Activated naive CD4-positive, alpha-beta T cell (primary cell): ENCODE measurements at places on chromosomes 12 and 14.

DNA sequence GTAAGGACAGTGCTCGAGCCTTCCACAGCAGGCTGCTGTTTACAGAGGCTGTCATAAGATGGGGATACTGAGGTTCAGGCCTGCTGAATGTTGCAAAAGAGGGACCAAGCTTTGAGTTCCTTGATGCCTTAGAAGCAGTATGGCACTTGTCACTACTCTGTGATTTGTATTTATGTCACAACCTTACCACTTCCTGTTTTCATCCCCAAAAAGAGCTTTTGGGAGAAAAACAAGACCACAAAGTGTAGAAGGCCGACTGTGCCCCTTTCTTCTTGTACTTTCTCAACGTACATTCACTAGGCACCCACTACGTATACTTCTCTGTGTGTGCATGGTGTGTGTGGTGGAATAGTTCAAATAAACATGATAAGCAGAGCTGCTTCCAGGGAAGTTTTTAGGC is 90.1 kb downstream of the DRAM1 start:
- DNase-seq = no peak

- no peak for DNase-seq
Observed at GRCh38 chr14:98230411-98230810, 1041.6 kb downstream of the BCL11B start.

DNA sequence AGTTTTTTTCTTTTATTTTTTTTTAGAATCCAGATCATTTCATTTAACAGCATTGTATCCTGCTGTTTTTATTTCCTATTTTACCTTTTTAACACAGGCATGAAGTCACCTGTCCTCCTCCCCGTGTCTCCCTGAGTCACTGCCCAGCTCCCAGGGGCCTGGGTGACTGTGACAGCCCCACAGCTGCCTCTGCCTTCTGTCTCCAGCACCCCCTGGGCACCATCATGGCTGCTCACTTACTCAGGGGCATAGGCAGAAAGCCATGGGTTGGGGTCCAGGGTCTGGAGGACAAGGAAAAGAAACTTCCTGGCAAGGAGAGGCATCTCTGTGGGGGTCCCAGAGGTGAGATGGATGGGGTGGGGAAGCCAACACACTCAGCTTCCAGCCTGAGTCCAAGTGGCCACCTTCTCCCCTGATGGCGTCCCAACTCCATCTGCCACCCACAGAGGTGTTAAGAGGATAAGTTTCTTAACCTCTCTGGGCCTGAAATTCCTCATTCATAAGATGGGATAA is 25.3 kb downstream of the TMEM63C start:
- DNase-seq = no peak

GRCh38 chr12:86230516-86231146 is 25.6 kb downstream of the MGAT4C start:
- DNase-seq = no peak

- no peak for DNase-seq
Observed at GRCh38 chr12:7075939-7076338, 15.4 kb downstream of the C1S start.

- no peak for DNase-seq
Observed at GRCh38 chr14:50978888-50979287, 34.6 kb upstream of the PYGL start.

DNA sequence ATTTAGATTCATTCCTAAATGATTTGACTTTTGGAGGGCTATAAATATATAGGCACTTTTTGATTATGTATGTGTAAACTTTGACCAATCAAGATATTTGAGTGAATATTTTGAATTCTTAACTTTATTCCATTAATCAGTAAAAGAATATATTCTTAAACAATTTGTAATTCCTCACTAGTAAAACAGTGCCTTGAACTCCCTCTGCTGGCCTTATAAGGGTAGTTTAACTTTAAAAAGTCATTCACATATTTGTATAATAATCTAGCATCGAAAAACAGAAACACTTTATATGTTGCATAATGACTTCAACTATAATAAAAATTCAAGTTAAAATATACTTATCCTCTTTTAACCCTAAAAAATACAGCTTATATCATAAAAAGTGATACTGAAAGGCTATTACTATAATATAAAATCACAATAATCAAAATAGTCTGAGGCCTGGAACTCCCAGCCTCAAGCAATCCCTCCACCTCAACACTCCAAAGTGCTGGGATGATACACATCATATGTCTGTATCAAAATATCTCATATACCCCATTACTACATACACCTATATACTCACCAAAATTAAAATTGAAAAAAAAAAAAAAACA is 31.2 kb downstream of the CCDC59 start:
- no peak for DNase-seq

- DNase-seq = no peak
Observed at GRCh38 chr12:26690601-26691000, 142.4 kb downstream of the ITPR2 start.

DNA sequence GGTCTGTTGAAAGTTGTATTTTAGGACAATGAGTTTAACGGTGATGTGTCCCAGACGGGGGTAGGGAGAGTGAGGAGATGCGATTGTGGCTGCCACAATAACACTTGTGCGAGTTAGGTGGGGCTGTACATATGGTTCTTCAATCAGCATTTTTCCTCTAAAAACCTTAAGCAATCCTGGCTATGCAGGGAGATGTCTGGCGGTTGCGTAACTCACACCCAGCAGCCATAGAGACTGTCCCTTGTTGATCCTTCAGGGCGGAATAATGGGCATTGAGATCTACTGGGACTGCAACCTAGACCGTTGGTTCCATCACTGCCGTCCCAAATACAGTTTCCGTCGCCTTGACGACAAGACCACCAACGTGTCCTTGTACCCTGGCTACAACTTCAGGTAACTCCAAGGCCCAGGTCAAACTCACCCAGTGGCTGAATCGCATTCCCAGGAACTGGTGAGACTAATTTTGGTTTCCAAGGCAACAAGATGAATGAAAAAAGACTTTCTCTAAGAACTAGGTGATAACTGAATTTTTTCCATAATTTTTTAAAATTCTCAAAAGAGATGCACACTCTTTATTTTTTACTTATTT is 34.6 kb downstream of the P2RX7 start:
- no peak for DNase-seq

GRCh38 chr14:70707138-70708038 is 65.7 kb downstream of the TTC9 start:
- DNase-seq = no peak

GRCh38 chr12:112017041-112017440 is 3.8 kb downstream of the ERP29 start:
- no peak for DNase-seq

- DNase-seq = no peak
Observed at GRCh38 chr12:5997260-5997659, 52.2 kb upstream of the ANO2 start.

DNA sequence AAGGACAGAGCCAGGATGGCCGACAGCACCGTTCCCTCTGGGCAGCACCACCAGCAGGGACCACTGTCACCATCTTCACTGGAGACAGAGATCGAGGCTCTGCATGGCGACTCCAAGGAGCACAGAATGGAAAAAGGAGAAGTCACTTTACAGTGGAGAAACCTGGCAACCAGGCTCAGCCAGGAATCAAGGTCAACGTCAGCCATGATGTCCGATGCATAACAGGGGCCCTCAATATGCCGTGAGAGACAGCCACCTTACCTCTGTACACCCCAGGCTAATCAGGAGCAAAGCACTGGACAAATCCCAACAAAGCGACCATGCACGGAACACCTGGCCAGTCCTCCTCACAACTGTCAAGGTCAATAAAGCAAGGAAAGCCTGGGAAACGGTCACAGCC is 20.6 kb upstream of the SFSWAP start:
- DNase-seq = no peak
